ENCODE measurements at places on chromosomes 5 and 9. TPM values are rescaled to one million over a fixed set of nuclear protein-coding genes. Genes with fewer than 3 reads are reported as not detected.

DNA sequence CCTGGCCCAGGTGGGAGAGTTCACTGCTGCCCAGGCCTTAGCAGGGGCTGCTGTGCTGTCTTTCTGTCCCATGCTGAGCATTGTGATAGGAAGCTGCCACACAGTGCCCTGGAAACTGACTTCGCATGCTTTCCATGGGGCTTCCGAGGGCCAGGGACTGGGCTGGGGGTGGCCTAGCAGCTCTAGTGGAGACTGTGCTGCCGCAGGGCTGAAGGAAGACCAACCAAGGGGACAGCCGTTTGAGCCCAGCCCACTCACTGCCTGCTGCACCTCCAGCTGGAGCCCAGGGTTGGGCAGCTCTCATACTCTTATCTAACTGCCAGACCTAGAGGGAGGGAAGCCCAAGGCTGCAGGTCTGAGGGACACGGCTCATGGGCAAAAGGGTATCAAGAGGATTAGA, 79.2 kb downstream of the RGS3 start:
- no peak overlapping the region for H3K4me3 ChIP-seq

- peak; percentile 84 for DNase-seq
- no peak overlapping the region for H3K27ac ChIP-seq
- H3K36me3 ChIP-seq, result no peaks in the 10 kb centered on the region
- H3K4me1 ChIP-seq, result no peaks in the 10 kb centered on the region
- H3K27me3 ChIP-seq, result no peaks in the 10 kb centered on the region
- H3K4me3 ChIP-seq, result no peak overlapping the region
Observed at GRCh38 chr5:173573126-173573960, 43.1 kb downstream of the BOD1 start.

DNA sequence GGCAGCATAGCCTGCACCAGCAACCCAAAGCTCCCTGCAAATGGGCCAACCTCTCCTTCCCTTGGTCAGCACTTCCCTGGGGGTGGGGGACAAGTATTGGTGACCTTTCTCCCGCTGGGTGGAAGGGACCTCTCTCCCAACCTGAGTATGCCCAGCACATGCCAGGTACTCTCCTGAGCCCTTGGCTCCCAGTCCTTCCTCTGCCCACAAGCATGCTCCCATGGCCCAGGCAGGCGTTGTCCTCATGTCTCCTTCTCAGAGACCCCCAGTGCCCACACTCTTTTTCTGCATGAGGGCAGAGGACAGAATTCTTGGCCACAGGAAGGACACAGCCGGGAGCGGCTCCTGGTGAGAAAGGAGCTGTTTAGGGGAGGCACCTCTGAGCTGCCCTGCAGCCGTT, 60.3 kb downstream of the PHF2 start:
- no peak for DNase-seq
- no peaks in the 10 kb centered on the region for H3K27me3 ChIP-seq
- no peak overlapping the region for H3K4me3 ChIP-seq
- peaks cover 24% of the 10 kb centered on the region for H3K36me3 ChIP-seq

DNA sequence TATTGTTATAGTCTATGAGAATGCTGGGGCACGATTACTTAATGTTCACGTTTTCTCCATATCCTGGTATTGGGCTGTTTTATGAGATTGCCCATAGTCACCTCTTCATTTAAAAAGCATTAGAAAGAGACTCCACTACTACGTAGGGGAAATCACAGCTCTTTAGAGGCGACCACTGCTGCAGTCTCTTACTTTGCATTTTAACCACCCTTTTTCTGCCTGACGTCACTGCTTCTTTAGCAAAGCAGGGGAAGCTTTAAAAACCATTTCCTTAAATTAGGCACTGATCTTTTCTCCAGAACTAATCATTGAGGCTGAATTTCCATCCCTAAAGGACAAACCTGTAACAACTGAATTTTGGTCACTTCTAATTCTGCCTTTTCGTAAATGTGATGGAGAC, 38.9 kb downstream of the ZNF608 start:
- no peaks in the 10 kb centered on the region for H3K36me3 ChIP-seq
- no peak for DNase-seq
- no peaks in the 10 kb centered on the region for H3K27me3 ChIP-seq

Gene TPM2
- total RNA-seq, result 23.7 TPM

Gene PCDHA4
- total RNA-seq, result 0.08 TPM
